Posterior vena cava (tissue), 2 donors: ENCODE measurements at places on chromosomes 1 and 21. TPM values are rescaled to one million over a fixed set of nuclear protein-coding genes. Genes with fewer than 3 reads are reported as not detected.

The CD244 gene
- 0.48 TPM for total RNA-seq

The EDARADD gene
- total RNA-seq = 0.24 TPM

The S100A7A gene
- not detected for total RNA-seq

The LCE3E gene
- total RNA-seq = not detected

The HAO2 gene
- not detected for total RNA-seq
